ENCODE measurements at places on chromosomes 3 and 15. TPM values are rescaled to one million over a fixed set of nuclear protein-coding genes. Genes with fewer than 3 reads are reported as not detected.
A peak's percentile ranks its signal among the peaks of the same experiment; 100 is the strongest.

Gene MRPS22
- total RNA-seq = 52.3 TPM

Gene GOLGA8M
- not detected for total RNA-seq

DNA sequence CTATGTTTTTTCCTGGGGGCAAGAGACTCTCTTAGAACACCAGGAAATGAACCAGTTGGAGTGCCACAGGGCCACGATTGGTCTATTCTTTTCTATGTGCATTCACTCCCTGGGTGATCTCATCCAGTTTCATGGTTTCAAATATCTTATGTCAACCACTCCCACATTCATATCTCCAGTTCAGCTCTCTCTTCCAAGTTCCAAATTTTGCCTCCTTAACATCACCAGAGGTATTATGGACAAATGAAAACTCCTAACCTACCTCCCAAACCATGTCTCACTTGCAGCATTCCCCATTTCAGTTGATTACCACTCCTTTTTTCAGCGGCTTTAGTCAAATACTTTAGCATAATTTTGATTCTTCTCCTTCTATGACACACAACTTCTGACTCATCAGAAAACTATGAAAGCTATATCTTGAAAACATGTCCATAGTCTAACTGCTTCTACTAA, 203.1 kb upstream of the SEMA6D start:
- DNase-seq = no peak

Gene MYRIP
- not detected for total RNA-seq

Gene COLQ
- 0.42 TPM for total RNA-seq

GRCh38 chr15:48466079-48466478, 134.8 kb downstream of the DUT start:
- DNase-seq = no peak

GRCh38 chr15:27844018-27844666, 255.0 kb downstream of the OCA2 start:
- DNase-seq = no peak

DNA sequence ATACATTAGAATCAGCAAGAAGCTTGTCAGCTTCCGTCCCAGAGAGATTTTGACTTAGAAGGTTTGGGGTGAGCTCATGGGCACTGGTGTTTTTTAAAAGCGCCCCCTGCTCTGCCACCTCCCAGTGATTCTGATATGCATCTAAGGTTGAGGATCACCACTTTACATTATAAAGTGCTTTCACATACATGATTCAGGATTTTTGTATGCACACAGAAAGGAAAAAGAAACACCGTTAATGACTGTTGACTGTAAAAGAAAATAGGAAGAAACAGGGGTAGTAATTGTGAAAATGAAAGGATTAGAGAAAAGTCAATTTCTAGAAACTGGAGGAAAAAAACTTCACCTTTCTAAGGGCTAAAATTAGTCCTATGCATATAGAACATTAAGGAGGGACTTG, 104.9 kb upstream of the ZBED2 start:
- no peak for DNase-seq

- DNase-seq = no peak
These were observed 464.0 kb upstream of the CCDC54 start for GRCh38 chr3:106913111-106913698.

Gene CCDC80
- 0.28 TPM for total RNA-seq

DNA sequence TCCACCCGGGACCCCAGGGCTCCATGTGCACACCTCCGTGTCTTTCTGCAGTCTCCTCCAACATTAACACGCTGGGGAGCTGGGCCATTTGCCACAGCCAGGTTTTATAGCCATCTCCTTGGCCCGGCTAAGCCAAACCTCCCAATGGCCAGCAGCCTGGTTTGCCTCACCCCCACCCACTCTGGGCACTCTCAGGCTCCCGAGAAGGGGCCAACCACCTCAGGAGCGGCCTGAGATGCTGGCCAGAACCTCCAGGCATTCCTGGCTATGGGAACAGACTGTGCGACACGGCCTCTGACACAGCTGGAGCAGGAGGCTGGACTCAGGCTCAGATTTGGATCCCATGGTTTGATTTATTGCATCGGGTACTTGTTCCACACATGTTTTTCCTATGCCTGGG, 289.7 kb downstream of the RPLP1 start:
- no peak for DNase-seq

Gene SPATA12
- 0.13 TPM for total RNA-seq

Gene CCDC14
- total RNA-seq = 106 TPM

DNA sequence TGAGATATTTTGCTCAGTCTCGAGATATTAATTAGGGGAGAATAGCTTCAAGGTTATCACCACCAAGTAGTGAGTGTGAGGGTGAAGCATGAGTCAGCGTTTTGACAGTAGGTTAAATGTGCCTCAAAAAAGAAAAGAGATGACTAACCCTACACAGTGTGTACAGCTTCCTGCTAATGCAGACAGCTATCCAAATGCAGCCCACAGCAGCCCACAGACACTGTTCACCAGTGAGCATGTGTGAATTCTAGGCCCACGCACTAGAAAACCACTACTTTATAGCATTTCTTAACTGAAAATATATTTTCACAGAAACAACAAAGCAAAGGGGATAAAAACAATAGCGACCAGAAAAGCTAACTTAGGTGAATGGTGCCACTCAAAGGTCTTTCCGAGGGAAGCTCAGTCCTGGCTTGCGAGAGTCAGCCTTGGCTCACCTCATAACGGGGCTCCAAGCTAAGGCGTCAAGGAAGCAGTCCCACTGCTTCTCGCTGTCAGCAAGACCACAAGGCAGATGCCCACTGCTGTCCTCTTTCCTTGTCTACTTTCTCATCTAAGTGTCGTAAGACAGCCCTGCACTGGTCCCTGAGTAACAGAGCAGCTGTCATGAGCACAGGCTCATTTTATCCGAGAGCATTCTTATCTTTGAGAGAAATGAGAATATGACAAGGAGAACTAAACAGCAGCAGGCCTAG, 47.6 kb downstream of the TXNRD3 start:
- no peak for DNase-seq

DNA sequence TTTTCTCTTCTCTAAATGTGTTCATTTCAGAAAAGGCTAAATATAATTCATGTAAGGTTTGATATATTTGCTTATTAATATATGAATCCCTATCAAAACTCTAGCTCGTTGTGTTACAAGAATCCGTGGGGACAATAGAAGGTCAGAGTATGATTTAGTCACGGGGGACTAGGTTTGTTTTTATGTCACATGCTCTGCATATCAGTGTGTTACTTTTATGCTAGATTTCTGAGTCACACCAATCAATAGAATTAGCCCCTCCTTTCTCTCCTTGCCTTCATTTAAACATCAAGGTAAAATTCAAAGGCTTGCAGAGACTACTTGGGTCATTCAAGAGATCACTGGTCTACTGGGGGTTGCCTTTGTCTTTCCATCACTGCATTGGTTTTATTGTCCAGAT, 636.1 kb downstream of the NR2F2 start:
- no peak for DNase-seq

Gene BOC
- total RNA-seq = not detected

DNA sequence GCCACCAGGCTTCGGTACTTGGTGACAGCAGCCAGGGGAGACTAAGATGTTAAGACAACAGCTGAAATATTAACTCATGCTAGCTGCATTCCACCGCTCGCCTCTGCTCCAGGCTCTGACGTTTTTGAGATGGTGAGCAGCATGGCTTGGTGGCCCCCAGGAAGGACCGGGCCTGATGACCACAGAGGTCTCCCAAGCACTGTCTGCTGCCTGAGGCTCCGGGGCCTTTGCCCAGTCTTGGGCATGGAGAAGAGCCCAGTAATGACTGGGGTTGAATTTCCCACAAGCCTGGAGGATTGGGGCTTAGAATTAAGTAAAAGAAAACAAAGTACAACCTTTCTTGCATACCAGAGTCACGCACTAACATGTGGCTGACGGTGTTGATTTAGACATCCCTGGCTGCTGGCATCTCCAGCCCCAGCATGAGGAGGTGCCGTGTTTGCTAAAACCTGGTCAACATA, 243.6 kb upstream of the LYSMD4 start:
- DNase-seq = no peak

Gene HYAL3
- total RNA-seq = 4.4 TPM

GRCh38 chr15:41714291-41714690, 54.1 kb downstream of the MGA start:
- DNase-seq = no peak

DNA sequence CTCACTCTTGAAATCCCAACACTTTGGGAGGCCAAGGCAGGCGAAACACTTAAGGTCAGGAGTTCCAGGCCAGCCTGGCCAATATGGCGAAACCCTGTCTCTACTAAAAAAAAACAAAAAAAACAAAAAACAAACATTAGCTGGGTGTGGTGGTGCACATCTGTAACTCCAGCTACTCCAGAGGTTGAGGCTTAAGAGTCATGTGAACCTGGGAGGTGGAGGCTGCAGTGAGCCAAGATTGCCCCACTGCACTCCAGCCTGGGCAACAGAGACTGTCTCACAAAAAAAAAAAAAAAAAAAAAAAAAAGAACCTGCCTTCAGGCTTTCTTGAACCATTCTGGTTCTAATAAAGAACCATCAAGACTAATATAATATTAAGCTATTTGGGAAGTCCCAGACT, 16.5 kb downstream of the ARPP19 start:
- DNase-seq = no peak

- no peak for DNase-seq
These were observed 48.8 kb upstream of the PLXNA1 start for GRCh38 chr3:126934031-126934531.

Gene P2RY1
- not detected for total RNA-seq

Gene PDHB
- total RNA-seq = 86.6 TPM

GRCh38 chr15:69104050-69104750, 56.2 kb upstream of the GLCE start:
- DNase-seq = no peak

Gene HTR3C
- not detected for total RNA-seq

DNA sequence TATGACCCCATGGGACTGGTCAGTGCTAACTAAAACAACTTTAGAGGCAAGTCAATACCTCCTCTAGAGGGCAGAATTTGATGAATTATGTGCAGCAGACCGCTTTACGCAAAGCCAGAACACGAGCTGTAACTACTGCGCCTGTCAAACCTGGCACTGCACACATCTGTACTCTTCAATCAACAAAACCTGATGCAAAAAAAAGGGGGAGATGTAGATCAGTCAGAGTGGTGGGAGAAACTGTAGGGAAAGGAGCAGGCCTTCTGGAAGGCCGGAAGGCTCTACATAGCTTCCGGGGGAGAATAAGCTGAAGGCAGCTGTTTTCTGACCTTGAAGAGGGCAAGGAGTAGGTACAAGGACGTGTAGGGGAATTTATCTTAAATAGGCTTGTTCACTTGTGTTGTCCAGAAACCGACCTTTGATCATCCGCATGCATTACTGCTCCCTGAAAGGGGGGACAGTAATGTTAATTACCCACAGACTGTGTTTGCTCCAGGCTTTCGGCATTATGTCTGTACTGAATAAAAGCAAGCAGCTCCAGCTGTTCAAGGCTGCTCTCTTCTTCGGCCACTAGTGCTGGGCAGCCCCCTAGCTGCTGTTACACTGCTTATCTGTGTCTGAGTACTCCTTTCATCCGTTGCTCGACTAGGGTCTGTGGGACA, 41.0 kb downstream of the GPR160 start:
- peak; percentile 51 for DNase-seq

Gene FAM3D
- not detected for total RNA-seq

DNA sequence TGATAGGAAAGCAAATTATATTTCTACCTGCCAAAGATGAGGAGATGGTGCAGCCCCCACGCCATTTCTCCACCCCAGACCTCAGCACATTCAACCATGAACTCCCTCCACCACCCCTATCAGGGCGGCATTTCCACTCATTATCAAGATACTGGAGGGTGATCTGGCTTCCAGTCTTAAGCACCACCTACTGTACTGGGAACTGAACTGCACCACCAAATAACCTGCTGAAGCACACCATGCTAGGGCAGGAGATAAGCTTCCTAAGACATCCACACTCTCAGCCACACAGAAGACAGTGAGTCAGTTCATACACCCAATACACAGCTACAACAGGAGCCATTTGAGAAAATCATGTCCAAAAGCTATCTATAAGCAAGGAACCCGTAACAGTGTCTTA, 98.8 kb downstream of the FGF7 start:
- no peak for DNase-seq

Gene SGO1
- 38.8 TPM for total RNA-seq

Gene PAQR9
- total RNA-seq = not detected

Gene EHD4
- total RNA-seq = 20.7 TPM

Measured in OCI-LY7 (cell line).